ENCODE measurements at places on chromosomes 1 and 21. TPM values are rescaled to one million over a fixed set of nuclear protein-coding genes. Genes with fewer than 3 reads are reported as not detected.

DNA sequence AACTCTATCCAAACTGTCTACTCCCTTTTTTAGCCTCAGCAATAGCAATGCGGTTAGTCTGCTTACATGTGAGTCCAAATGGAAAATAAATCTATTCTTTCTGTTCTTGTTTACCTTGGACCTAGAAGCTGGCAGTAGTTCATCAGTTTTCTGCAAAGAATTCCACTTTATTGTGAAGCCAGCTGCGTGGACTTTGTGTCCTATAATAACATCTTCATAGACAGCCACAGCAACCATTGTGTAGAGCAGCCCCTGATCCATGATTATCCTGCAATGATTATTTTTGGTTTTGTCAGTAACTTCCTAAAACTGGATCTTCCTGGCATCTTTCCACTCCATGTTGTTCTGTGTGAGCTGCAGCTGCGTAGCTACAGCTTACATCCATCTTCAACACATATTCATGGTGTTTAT, 408.7 kb downstream of the NUF2 start:
- no peaks in the 10 kb centered on the region for H3K4me1 ChIP-seq
- no peak overlapping the region for H3K4me3 ChIP-seq

DNA sequence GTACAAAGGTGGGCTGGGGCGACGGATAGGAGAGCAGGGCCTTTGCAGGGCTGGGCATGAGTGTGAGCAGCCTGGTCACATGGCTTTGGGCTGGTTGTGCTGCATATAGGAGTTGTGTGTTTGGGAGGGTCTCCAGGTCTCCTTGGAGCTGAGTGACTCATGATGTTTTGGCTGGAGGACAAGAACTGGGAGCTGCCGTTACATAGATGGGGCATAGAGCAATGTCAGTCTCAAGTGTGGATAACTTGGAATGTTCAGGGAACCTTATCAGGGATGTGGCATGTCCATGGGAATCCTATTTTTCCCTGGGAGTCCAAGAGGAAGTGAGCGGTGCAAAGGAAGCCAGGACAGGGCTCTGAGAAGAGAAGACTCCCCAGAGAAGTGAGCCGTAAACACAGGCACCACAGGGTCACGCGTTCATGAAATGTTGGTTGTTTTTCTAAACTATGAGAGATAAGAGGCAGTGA, 136.4 kb upstream of the KCNE2 start:
- no peak for DNase-seq
- no peaks in the 10 kb centered on the region for H3K36me3 ChIP-seq
- H3K27ac ChIP-seq: no peak overlapping the region
- no peaks in the 10 kb centered on the region for H3K27me3 ChIP-seq
- H3K4me3 ChIP-seq: no peak overlapping the region

GRCh38 chr1:227886503-227886961, 61.2 kb downstream of the WNT9A start:
- H3K36me3 ChIP-seq: no peaks in the 10 kb centered on the region
- DNase-seq: peak; percentile 59
- peak overlapping the region; percentile 61 for H3K4me3 ChIP-seq
- no peak overlapping the region for H3K27ac ChIP-seq
- H3K27me3 ChIP-seq: peaks cover 2% of the 10 kb centered on the region

GRCh38 chr1:20370698-20371097, 80.0 kb downstream of the VWA5B1 start:
- no peak for DNase-seq
- H3K36me3 ChIP-seq: no peaks in the 10 kb centered on the region
- peaks cover 13% of the 10 kb centered on the region for H3K27me3 ChIP-seq

DNA sequence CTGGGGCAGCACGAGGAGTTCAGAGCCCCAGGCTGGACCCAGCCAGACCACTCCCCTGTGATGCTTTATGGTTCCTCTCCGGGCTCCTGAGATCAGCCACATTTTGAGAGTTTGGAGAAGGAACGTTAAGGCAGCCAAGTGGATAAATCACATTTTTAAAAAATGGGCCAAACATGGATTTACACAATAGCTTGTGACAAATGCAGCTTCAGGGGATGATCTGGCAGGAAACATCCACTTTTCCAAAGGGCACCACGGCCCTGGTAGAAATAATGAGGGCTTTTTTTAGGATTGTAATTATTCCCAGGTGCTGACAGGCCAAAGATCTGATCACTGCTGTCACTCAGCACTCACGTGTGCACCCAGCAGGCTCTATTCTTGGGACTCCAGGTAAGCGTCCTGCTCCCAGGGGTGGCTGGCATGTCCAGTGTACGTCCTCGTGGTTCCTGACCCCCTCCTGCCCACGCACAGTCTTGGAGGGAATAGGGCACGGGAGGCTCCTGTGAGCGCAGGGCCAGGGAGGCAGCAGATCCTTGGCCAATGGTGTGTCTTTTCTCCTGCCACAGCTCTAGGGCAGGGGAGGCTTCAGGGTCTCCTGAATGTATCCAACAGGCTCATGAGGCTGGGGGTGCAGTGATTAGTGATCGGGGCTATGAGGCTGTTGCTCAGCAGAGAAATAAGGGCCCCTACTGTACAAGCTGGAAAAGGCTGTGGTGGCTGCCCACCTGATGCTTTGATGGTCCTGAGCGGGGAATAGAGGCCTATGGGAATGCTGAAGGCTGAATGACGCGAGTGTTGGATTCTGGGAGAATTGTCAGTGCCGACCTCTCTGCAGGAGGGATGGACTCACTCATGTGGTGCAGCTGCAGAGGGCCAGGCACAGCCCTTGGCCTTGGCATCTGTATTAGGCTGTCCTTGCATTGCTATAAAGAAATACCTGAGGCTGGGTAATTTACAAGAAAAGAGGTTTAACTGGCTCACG, 415.7 kb downstream of the PTPRU start:
- no peak for DNase-seq
- H3K4me1 ChIP-seq: no peaks in the 10 kb centered on the region
- no peak overlapping the region for H3K4me3 ChIP-seq

- peaks cover 7% of the 10 kb centered on the region for H3K36me3 ChIP-seq
- H3K4me1 ChIP-seq: peaks cover 3% of the 10 kb centered on the region
- no peak for DNase-seq
- no peaks in the 10 kb centered on the region for H3K27me3 ChIP-seq
- no peak overlapping the region for H3K27ac ChIP-seq
Observed at GRCh38 chr1:58657082-58657481, 42.8 kb downstream of the MYSM1 start.

- no peaks in the 10 kb centered on the region for H3K27me3 ChIP-seq
- no peak overlapping the region for H3K4me3 ChIP-seq
- H3K27ac ChIP-seq: no peak overlapping the region
- peaks cover 78% of the 10 kb centered on the region for H3K4me1 ChIP-seq
Observed at GRCh38 chr1:225815526-225816178, 5.7 kb downstream of the EPHX1 start.

DNA sequence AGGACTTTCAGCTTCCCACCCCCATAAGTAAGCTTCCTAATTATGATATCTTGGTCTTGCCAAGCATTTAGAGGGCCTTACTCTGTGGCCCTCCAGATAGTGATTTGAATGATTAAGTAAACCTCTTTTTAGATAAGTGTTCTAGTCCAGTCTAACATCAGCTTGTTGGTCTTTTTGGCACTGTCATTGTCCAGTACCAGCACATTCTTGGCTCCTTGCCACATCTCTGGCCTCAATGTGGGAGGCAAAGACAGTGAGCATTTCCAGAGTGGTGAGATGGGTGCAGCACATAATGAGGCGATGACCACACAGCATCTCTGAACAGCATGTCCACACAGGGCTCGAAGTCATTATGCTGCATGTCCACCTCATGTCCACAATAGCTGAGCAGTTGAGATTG, 6.1 kb downstream of the CAPZA1 start:
- no peak overlapping the region for H3K27ac ChIP-seq
- H3K4me1 ChIP-seq: peaks cover 61% of the 10 kb centered on the region
- H3K27me3 ChIP-seq: no peaks in the 10 kb centered on the region
- no peak for DNase-seq
- no peak overlapping the region for H3K4me3 ChIP-seq

DNA sequence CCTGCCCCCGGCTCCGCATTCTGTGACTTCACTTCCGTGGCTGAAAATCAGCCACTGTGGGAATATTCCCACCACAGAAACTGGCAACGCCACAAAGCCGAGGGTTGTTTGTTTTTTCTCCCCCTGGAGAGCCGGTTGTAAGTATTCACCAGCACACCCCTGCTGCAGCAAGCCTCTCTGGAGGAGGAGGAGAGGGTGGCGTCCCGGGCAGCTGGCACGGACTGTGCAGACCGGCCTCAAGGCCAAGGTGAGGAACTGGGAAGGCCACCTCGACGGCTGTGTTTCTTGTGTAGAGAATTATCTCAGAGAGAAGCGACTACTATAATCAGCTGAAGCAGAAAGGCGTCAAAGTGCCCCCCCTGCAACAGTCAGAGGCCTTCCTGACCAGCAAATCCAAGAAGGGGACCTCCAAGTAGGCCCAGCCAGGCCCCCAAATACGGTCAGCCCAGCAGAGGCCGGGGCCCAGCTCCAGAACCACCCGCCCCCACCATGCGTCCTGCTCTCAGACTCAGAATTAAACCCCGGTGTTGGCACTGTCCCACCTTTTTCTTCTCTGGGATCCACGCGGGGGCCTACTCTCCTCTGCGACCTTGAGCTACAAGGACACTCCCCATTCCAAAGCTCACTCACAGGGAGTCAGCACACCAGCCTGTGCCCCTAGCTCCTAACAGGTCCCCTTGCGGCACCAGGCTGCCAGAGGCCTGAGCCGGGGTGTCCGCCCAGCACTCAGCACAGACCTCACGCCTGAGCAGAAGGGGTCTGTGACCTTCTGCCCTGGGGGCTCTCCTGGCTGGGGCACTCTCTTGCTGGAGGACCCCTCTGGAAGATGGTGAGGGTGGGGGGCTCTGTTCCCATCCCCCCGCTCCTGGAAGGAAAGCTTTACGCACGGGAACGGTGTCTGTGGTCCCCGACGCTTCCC, 1.2 kb upstream of the SMIM1 start:
- no peaks in the 10 kb centered on the region for H3K36me3 ChIP-seq
- no peak overlapping the region for H3K27ac ChIP-seq
- H3K4me3 ChIP-seq: peak overlapping the region; percentile 54
- H3K27me3 ChIP-seq: no peaks in the 10 kb centered on the region
- peak; percentile 67 for DNase-seq

- H3K36me3 ChIP-seq: no peaks in the 10 kb centered on the region
- peaks cover 20% of the 10 kb centered on the region for H3K4me1 ChIP-seq
- H3K27me3 ChIP-seq: no peaks in the 10 kb centered on the region
- H3K4me3 ChIP-seq: no peak overlapping the region
Observed at GRCh38 chr1:201381130-201381529, 3.6 kb upstream of the TNNT2 start.

- H3K4me3 ChIP-seq: no peak overlapping the region
- H3K27me3 ChIP-seq: no peaks in the 10 kb centered on the region
- no peak for DNase-seq
- H3K36me3 ChIP-seq: no peaks in the 10 kb centered on the region
- no peak overlapping the region for H3K27ac ChIP-seq
Observed at GRCh38 chr1:178575611-178576361, 62.9 kb downstream of the TEX35 start.

- H3K27ac ChIP-seq: peak overlapping the region; percentile 2
- H3K27me3 ChIP-seq: no peaks in the 10 kb centered on the region
- H3K36me3 ChIP-seq: no peaks in the 10 kb centered on the region
- no peak overlapping the region for H3K4me3 ChIP-seq
- no peak for DNase-seq
Observed at GRCh38 chr1:112399456-112399855, 3.4 kb downstream of the CTTNBP2NL start.

DNA sequence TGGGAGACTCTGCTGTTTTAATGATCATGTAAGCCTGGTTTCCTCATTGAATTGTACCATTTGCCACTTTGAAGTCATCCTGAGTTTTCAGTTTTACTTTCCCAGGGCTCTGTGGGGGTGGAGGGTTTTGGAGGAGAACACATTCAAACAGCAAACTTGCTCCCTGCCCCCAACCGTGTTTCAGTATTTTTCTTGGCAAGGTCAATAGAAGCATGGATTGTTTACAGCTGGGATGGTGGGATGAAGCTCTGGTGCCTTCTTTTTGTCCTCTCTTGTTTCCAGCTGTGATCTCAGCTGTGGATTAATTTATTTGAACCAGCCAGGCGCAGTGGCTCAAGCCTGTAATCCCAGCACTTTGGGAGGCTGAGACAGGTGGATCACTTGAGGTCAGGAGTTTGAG, 54.3 kb upstream of the SERBP1 start:
- no peak for DNase-seq
- no peak overlapping the region for H3K27ac ChIP-seq
- H3K36me3 ChIP-seq: no peaks in the 10 kb centered on the region
- no peaks in the 10 kb centered on the region for H3K4me1 ChIP-seq
- H3K27me3 ChIP-seq: no peaks in the 10 kb centered on the region

GRCh38 chr21:44984792-44985440, 45.1 kb downstream of the SLX9 start:
- H3K27ac ChIP-seq: no peak overlapping the region
- H3K36me3 ChIP-seq: no peaks in the 10 kb centered on the region
- no peak for DNase-seq
- no peak overlapping the region for H3K4me3 ChIP-seq
- H3K27me3 ChIP-seq: no peaks in the 10 kb centered on the region
- peaks cover 6% of the 10 kb centered on the region for H3K4me1 ChIP-seq

- H3K4me1 ChIP-seq: peaks cover 20% of the 10 kb centered on the region
- no peaks in the 10 kb centered on the region for H3K36me3 ChIP-seq
- no peaks in the 10 kb centered on the region for H3K27me3 ChIP-seq
- H3K27ac ChIP-seq: no peak overlapping the region
Observed at GRCh38 chr1:93708734-93709481, 27.3 kb upstream of the BCAR3 start.

DNA sequence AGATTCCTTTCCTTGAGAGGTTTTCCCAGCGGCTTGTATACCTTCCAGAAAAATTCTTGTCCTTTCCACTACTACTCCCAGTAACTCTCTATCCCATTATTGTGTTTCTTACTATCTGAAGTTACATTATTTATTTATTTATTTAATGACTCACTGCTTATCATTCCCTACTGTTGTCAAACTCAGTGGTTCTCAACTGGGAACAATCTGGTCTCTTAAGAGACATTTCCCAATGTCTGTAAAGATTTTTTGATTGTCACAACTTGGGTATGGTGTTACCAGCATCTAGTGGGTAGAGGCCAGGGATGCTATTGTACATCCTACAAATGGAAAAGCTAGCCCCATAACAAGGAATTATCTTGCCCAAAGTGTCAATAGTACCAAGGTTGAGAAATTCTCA, 771.5 kb upstream of the ADGRL2 start:
- DNase-seq: no peak
- no peak overlapping the region for H3K27ac ChIP-seq
- no peaks in the 10 kb centered on the region for H3K36me3 ChIP-seq
- no peaks in the 10 kb centered on the region for H3K4me1 ChIP-seq
- no peak overlapping the region for H3K4me3 ChIP-seq

- H3K27me3 ChIP-seq: no peaks in the 10 kb centered on the region
- no peak overlapping the region for H3K4me3 ChIP-seq
- no peak overlapping the region for H3K27ac ChIP-seq
- DNase-seq: no peak
- no peaks in the 10 kb centered on the region for H3K36me3 ChIP-seq
Observed at GRCh38 chr1:240980342-240980741, 368.4 kb upstream of the GREM2 start.

The TAS1R1 gene
- not detected for total RNA-seq

The CHRNB2 gene
- not detected for total RNA-seq

The GSTM1 gene
- total RNA-seq: 33.0 TPM

The UMODL1 gene
- 1.9 TPM for total RNA-seq

The RSBN1 gene
- 23.0 TPM for total RNA-seq

The CLDN19 gene
- not detected for total RNA-seq

The TTC39A gene
- 63.2 TPM for total RNA-seq

The LIPI gene
- total RNA-seq: not detected

The RGS4 gene
- 0.30 TPM for total RNA-seq

The RXFP4 gene
- total RNA-seq: not detected

The DMRTA2 gene
- total RNA-seq: 0.39 TPM

The ARHGEF11 gene
- total RNA-seq: 60.4 TPM
